ENCODE measurements at places on chromosomes 4 and X.

DNA sequence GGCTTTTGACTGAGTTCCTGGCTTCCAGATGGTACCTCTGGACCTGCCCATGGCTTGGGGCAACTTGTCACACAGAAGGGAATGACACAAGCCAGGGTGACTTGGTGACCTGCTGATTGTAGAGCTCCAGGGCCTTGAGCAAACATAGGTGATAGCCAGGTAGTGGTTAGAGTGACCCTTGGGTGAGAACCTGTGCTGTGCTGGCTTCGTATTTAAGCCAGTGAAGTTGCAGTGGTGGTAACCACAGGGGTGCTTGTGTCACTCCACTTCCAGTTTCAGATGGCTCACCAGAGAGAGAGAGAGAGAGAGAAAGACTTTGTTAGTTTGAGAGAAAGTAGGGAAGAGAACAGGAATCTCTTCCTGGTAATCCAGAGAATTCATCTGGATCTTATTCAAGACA lies 471.6 kb downstream of the ZIC3 start:
- DNase-seq: no peak

DNA sequence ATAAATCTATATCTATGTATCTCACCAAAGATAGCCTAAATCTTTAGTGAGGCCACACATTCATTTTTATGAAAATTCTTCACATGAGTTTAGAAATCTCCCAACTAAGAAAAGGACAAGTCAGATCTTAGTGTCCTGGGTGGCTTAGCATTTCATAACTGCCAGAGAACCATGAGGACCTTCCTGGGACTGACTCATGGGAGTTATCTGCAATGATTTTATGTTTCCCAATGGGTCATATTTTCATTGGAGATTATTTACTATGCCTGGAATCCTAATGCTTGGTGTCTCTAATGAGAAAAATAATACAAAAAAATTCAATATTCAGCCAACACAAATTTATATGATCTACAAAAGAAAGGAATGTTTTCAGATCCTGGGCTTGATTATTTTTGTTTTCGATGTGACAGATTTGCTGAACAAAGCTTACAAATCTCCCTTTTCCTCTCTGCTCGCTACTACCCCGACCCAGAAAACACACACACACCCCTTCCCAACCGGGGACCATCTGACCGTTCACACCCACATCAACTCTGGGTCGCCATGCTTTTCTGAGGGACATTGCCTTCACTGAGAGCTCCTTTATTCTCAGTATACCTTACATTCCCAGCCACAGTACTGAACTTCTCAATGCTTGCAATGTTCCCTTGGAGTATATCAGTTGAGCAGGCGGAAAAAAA lies 40.1 kb downstream of the SORBS2 start:
- DNase-seq: no peak

- DNase-seq: no peak
These were observed 154.0 kb downstream of the BTC start for GRCh38 chr4:74640111-74640903.

DNA sequence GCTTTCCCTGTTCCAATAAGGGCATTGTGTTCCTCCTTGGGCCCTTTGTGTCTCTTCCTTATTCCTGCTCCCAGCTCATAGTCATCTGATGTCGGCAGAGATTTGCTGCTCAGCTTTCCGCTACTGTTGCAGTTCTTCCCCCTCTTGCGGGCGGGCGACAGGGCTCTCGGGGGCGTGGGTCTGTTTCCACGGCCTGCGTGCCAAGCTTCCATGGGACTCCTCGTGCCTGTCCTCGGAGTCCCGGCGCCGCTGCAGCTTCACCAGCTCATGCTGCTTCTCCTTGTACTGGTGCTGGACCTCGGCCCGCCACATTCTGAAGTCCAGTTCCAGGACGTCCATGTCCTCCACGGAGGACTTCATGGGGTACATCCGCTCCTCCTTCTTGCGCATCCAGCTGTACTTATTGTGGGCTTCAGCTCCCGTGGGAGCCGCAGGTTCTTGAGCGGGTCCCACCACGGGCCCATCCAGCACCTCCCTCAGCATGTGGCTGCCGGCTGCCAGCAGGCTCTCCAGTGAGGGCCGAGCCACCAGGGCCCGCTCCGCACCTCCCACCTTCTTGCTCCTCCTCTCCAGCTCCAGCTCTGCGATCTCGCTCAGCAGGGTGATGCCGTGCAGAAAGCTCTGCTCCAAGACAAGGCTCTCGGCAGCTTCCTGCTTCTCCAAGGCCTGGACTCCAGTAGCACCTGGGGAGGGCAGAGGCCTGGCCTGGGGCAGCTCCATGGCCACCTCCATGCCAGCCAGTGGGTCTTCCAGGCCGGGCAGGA lies 74.1 kb upstream of the UCP1 start:
- DNase-seq: no peak

DNA sequence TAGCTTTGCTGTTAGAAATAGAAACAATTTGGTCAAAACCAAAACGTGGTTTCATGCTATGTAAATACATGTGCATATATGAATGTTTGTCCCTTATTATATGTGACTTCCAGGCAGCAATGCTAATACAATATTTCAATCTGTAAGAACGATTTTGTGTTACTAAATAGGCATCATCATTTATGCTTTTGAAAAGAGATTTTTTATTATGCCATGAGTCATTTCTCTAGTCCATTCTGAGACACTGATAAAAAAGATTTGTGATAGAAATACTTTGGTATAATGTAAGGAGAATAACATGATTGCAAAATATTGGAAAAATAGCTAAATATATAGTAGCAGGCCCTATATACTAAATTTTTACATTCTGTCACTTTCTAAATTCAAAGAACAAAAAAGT lies 28.9 kb downstream of the SYNPO2 start:
- DNase-seq: no peak

- DNase-seq: no peak
These were observed 185.6 kb downstream of the RAP1GDS1 start for GRCh38 chr4:98446499-98447375.

DNA sequence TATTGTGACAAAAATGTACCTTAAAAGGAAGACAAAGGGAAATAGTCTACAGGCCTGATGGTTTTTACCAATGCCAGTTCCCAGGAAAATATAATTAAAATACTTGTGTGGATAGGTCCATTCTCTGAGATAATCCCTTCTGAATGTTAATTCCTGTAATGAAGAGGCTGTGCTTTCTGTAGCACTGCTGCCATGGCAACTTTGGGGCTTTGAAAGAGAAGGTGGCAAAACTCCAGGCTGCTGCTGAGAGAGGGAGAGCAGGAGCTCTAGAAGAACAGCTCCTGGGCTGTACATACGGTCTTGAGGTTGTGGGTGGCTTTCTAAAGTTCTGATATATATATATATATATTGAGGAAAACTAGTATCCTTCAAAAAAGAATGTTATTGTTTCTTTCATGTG lies 125.4 kb downstream of the PDLIM5 start:
- DNase-seq: no peak

GRCh38 chr4:35965300-35965699 lies 279.0 kb downstream of the ARAP2 start:
- no peak for DNase-seq

DNA sequence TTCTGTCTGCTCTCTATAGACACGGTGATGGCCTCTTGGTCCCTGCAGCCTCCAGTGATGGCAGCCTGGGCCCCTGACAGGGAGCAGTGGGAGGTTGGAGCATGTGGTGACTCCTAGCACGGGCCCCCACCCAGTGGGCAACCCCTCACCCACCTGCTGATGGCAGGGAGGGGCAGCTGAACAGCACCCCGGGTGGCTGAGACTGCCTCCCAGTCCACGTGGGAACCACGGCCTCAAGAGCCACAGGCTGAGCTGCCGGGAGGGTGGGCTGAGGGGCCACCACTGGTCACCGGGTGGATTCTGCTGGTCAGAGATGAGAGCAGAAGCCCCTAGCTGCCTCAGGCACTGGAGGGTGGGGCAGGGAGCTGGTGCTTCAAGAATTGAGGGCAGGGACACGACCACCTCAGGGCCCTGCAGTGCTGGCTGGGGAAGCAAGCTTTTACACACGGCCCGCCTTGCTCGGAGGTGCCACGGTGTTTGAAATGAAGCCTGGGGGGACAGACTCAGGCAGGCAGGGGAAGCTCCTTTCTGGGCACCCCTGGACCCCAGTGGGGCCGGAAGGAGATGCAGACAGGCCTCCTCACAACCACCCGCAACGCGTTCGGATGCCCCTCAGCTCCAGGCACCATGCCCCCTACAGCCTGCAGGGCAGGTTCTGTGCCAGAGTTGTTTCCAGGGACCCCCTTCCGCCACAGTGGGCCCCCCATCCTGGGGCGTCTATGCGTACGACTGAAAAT lies 6.3 kb upstream of the HAUS3 start:
- DNase-seq: no peak

- no peak for DNase-seq
These were observed 56.5 kb downstream of the SNX25 start for GRCh38 chr4:185265942-185266341.

DNA sequence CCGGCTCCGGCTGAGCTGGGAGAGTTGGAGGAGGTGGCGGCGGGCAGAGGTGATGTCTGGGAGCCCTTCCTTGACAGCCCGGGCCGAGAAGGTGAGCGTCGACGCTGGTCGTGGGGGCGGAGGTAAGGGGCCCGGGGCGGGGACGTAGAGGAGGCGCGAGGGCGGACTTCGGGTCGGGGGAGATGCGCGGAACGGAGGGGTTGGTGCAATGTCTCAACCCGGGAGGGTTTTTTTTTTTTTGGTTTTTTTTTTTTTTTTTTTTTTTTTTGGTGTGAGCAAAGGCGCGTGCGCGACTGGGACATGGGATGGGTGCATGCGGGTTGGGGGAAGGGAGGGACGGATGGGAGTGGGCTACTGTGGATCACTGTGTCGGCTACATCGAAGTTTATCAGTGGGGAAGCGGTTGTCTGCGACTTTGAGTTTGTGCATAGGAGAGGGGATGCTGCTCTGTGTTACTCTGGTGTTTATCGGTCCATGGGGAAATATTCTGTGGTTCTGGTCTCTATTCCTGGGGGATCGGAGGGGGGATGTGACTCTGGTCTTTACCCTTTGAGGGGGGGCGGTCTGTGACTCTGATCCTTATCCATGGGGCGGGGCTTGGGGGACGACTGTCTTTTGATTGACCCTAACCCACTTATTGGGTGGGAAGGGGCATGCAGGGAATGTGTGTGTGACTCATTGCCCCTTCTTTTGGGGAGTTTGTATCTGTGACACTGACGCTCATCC lies 537 bp downstream of the RBM10 start:
- DNase-seq: peak; percentile 50

- no peak for DNase-seq
These were observed 38.4 kb upstream of the ARHGEF6 start for GRCh38 chrX:136819031-136819703.

GRCh38 chr4:102168580-102168979 lies 176.7 kb downstream of the SLC39A8 start:
- DNase-seq: peak; percentile 61

DNA sequence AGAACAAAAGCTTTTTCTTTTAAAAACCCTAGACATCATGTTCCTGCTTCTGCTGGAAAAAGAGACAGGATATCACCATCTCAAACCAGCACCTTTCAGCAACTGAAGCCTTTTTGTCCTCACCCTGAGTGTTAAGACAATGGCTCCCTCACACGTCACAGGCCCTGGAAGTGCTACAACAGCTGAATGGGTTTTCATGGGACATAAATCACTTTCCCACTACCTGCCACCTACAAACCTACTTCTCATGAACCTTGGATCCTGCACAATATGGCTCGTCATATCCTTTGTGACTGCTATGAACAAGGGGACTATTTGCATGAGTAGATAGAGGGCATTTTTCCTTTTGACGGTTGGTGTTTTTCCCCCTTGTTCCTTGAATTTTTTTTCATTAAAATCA lies 93.6 kb downstream of the TSPAN5 start:
- DNase-seq: no peak

- peak; percentile 72 for DNase-seq
These were observed at the start of gene OTUD5 for GRCh38 chrX:48957477-48957826. Gene OTUD5, minus strand, starts transcription at chrX:48957607. Its CDS starts 37 bp downstream, at chrX:48957570.

- no peak for DNase-seq
These were observed 96.9 kb upstream of the PSAPL1 start for GRCh38 chr4:7531640-7531994.

- no peak for DNase-seq
These were observed 58.0 kb upstream of the ZC4H2 start for GRCh38 chrX:65034292-65034667.

GRCh38 chrX:129655547-129656249 lies 942 bp upstream of the APLN start:
- DNase-seq: no peak

GRCh38 chr4:112099701-112100297 lies 45.5 kb upstream of the FAM241A start:
- DNase-seq: no peak

- no peak for DNase-seq
These were observed 36.5 kb downstream of the INPP4B start for GRCh38 chr4:142809559-142809958.

GRCh38 chrX:133229361-133229760 lies 11.2 kb upstream of the TFDP3 start:
- DNase-seq: no peak

GRCh38 chr4:185429660-185430059 lies 3.9 kb upstream of the UFSP2 start:
- no peak for DNase-seq

- no peak for DNase-seq
These were observed 4.8 kb downstream of the ATP2B3 start for GRCh38 chrX:153522259-153522658.

Measured in NCI-H2171 (cell line).